ENCODE measurements at places on chromosomes 1 and 21.

- no peak for DNase-seq
Measured at GRCh38 chr1:61047061-61047460, 35.3 kb upstream of the NFIA start.

GRCh38 chr1:201229095-201229494 is 38.5 kb downstream of the IGFN1 start:
- DNase-seq: no peak

- DNase-seq: peak; percentile 72
Measured at GRCh38 chr1:155003227-155003765, 694 bp downstream of the ZBTB7B start.

- no peak for DNase-seq
Measured at GRCh38 chr21:33157303-33157702, 72.4 kb upstream of the IFNAR2 start.

- peak; percentile 77 for DNase-seq
Measured at GRCh38 chr1:160675641-160676410, 29.0 kb upstream of the SLAMF1 start.

DNA sequence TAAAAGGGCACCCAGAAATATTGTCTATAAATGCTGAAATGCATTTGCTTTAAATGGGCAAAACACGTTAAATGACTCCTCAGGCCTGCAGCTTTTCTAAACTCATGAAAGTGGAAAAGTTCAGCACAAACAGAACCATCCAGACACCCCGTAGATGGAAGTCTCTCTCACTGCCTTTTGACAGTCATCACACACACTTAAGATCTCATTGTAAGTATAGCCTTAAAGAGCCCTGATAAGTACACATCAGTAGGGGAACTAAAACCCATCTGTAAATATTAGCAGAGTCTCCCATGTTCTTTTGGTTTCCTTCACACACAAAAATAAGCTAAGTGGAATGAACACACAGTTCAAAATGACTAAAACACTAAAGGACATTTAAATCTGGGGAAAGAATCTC is 166.7 kb downstream of the LTN1 start:
- no peak for DNase-seq

GRCh38 chr1:244106176-244106575 is 55.1 kb downstream of the ZBTB18 start:
- no peak for DNase-seq

DNA sequence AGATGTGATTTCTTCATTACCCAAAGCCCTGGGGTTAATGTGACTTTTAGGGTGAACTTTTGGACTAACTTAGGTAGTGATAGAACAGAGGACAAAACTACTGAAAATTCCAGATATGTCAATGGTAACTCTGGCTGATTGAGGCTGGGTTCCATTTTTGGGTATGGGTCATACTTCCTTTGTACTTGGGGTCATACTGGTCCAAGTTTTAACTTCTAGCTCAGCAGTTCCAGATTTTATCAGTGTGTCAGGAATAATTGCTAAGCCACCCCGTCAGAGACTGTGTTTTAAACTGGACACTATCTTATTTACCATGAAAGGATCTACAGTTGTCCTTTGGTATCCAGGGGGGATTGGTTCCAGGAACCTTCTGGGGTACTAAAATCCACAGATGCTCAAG is 4.0 kb downstream of the SMAP2 start:
- no peak for DNase-seq

GRCh38 chr1:19468397-19468956 is 16.9 kb downstream of the CAPZB start:
- DNase-seq: no peak

DNA sequence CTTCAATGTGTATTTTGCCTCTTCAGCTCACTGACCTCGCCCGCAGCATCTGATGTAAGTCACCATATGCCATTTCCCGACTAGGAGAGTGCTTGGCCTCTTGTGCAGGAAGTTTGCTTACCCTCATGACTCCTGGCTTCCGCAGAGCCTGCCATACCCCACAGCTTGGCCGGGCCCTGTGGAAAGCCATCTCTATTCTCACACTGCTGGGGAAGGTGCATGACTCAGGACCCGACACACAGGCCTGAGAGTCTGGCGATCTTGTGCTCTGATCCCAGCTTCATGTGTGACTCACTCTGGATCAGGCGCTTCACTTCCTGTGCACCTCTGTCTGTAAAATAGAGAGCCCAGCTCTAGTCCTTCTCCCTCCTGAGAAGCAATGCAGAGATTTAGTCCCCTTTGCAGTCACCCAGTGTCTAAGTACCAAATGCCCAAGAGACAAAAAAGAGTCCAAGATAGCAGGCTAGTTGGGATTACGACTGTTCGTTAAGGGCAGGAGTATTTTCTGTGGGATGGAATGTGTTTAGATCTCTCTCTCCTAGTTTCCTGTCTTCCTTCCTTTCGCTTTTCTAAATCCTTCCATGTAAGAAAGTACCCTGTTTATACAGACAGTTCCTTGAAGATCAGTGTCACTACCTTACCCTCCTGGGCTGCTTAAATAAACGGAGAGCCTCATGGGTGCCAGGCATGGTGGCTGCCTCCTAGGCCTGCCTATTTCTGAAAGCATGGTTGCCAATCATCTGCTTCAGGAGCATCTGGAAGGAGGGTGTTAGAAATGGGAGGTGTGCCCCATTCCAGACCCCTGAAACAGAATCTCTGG is 62.8 kb upstream of the KIF26B start:
- no peak for DNase-seq

DNA sequence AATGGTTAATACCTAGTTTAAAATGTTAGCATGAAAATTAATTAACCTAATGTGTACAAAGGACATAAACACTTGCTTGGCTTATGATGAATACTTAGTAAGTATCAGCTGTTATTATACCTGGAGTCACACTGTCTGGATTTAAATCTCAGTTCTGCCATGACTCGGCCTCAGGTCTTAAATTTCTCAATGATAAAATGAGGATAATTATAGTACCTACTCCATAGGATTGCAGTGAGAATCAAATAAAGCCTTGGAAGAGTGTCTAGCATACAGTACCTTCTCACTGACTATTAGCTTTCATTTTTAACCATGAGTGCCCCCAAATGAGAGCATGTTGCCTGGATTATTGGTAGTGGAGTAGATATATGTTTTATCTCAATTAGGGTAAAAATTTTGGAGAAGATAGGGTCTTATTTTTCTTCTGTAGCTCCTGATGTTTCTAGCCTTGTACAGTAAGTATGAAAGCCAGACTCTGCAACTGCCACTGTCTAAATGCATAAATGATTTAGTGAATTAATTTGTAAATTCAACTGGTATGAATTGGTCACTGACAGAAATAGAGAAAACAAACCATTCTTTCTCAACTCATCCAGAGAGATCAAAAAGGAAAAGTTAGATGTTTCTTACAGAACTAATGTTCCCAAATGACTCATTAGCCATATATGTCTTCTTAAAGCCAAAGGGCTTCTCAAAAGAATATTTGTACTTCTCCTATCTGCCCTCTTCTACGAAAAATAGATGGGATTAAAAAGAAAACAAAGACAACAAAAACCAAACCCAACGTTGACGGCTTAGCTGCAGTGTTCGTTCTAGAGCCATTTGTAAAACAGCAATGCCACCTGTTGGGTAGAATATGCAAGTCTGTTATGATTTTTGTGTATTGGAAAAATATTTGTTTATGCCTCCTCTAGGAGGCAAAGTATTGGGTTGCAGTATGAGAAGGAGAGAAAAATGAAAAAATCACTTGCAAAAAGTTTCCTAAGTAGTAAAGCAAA is 53.8 kb upstream of the MROH9 start:
- DNase-seq: no peak
